Activated CD4-positive, alpha-beta T cell treated with anti-CD3 and anti-CD28 coated beads for 24 hours (primary cell): ENCODE measurements at places on chromosomes 5 and 9.

DNA sequence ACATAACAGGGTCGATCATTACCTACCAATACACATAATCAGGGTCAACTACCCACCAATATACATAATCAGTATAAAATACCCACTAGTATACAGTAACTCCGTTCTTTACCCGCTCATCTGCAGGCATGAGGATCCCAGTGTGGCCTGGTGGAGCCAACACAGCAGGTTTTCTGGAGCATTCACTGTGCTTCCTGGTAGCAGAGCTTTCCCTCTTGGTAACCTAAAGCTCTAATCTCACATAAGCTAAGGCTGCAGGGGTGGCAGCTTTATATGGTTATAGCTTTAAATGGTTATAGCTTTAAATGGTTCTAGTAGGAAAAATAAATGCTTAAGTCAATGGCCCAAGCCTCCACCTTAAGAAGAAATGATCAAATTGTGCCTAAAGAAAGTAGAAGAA is 11.9 kb downstream of the LCN1 start:
- DNase-seq, result no peak

DNA sequence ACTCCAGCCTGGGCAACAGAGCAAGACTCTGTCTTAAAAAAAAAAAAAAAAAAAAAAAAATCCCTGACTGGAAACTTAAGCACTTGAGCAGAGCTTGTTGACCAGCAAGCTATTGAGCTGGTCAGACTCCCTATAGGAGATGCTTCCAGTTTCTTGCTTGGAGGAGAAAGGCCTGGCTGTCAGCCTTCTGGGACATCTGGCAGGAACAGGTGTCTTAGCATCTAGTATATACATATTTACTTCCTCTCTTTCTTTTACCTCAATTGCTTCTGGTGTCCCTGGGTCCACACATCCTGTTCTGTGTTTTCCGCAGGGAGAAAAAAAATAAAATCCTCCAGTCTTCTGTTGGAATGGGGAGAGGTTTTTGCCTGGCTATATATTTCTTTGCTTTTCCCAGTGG is 60.1 kb downstream of the PRKACG start:
- no peak for DNase-seq

DNA sequence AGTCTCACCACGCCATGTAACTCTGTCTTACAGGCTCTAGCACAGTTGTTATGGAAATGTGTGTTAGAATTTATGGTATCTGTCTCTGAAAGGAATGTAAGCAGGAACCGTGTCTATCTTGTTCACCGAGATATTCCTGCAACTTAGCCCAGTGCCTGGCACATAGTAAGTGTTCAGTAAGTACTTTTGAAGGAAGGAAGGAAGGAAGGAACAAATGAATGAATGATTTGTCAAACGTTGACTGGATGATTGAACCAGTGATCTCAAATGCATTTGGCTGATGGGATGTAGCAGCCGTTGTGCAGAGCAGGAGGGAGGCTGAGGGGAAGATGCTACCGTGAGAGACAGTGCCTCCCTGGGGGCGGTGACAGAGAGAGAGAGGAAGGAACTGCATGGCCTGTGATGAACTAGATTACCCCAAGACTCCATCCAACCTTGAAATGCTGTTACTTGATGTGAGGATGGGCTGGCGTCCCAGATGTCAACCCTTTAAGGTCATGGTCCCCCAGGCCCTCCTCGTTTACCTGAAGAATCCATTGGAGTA is 47.5 kb upstream of the PPARGC1B start:
- no peak for DNase-seq

GRCh38 chr9:89781838-89782540 is 177.2 kb downstream of the GADD45G start:
- no peak for DNase-seq
